HFFc6 (cell line): ENCODE measurements at places on chromosomes 5 and 9. TPM values are rescaled to one million over a fixed set of nuclear protein-coding genes. Genes with fewer than 3 reads are reported as not detected.

LSM11 gene
- total RNA-seq: 2.0 to 2.7 TPM (median 2.2 TPM) in 3 replicates

DNA sequence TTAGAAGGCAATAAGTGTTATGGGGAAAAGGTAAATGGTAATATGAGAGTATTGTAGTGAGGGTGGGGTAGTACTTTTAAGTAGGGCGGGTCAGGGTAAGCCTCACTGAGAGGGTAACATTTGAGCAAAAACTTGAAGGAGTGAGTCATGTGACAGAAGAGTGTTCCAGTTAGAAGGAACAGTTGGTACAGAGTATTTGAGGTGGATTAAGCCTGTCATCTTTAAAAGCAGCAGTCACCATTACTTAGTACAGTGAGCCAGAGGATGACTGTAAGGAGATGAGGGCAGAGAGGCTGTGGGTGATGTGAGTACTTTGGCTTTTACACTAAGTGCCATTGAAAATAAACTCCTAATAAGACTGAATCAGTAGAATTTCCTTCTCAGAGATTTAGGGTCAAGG, 54.8 kb downstream of the UBAP1 start:
- H3K27me3 ChIP-seq: no peaks in the 10 kb centered on the region; the same call in 1 of the 2 replicates
- DNase-seq: peak; percentile 38
- H3K27ac ChIP-seq: peak overlapping the region; percentile 31; the same call in 1 of the 2 replicates
- peaks cover 16% of the 10 kb centered on the region for H3K36me3 ChIP-seq
- no peak overlapping the region for H3K4me3 ChIP-seq

DNA sequence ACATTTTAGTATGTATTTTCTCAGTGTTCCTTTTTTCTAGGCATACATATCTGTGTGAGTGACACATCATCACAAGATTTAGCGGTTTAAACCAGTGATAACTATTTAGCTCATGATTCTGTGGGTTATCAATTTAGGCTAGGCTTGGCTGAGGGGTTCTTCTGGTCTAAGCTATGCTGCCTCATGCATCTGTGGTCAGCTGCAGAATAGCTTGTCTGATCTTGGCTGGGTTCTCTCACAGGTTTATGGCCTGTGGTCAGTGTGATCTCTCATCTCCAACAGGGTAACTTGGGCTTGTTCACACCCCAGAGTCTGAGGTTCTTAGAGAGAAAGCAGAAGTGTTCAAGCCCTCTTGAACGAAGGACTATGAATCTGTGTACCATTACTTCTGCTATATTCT, 363.3 kb downstream of the KDM4C start:
- H3K27me3 ChIP-seq: no peaks in the 10 kb centered on the region
- H3K4me3 ChIP-seq: no peak overlapping the region
- no peak overlapping the region for H3K27ac ChIP-seq
- H3K36me3 ChIP-seq: no peaks in the 10 kb centered on the region
- DNase-seq: no peak
- H3K4me1 ChIP-seq: peaks cover 7% of the 10 kb centered on the region

GRCh38 chr9:114317665-114318357, 5.1 kb upstream of the ORM1 start:
- DNase-seq: peak; percentile 15
- no peaks in the 10 kb centered on the region for H3K36me3 ChIP-seq
- peaks cover 6% of the 10 kb centered on the region for H3K27me3 ChIP-seq
- H3K4me1 ChIP-seq: peaks cover 12% of the 10 kb centered on the region
- H3K27ac ChIP-seq: no peak overlapping the region
- H3K4me3 ChIP-seq: no peak overlapping the region

- H3K36me3 ChIP-seq: no peaks in the 10 kb centered on the region
- peaks cover 2% of the 10 kb centered on the region for H3K27me3 ChIP-seq
- DNase-seq: no peak
- no peak overlapping the region for H3K27ac ChIP-seq
- peaks cover 46% of the 10 kb centered on the region for H3K4me1 ChIP-seq
These were observed 20.9 kb upstream of the SMC2 start for GRCh38 chr9:104073098-104073769.

DNA sequence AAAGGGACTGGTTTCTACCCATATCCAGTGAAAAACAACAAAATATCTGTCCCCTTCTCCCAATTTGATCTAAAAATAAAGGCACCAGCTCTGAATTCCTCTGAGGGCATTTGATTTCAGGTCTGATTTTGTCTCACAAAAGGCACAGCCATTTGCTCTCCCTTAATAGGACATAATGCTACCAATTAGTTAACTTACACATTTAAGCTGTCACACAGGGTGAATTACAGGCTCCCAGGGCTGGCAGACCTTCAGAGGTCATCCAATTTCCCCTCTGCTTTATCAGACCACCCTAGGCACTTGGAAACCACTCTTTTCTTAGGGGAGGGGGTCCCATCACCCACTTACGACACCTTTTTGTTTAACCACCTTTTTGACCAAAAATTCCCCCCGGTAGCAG, 319.9 kb downstream of the SPOCK1 start:
- DNase-seq: no peak
- H3K27me3 ChIP-seq: peaks cover 2% of the 10 kb centered on the region; the same call in 1 of the 2 replicates
- H3K4me3 ChIP-seq: no peak overlapping the region
- H3K4me1 ChIP-seq: no peaks in the 10 kb centered on the region

GRCh38 chr5:155974369-155974768, 352.6 kb upstream of the SGCD start:
- H3K4me3 ChIP-seq: no peak overlapping the region
- H3K4me1 ChIP-seq: no peaks in the 10 kb centered on the region
- H3K27ac ChIP-seq: no peak overlapping the region
- H3K36me3 ChIP-seq: peaks cover 5% of the 10 kb centered on the region; the same call in 1 of the 2 replicates
- H3K27me3 ChIP-seq: no peaks in the 10 kb centered on the region
- no peak for DNase-seq

GRCh38 chr5:88675708-88676636, 207.0 kb downstream of the MEF2C start:
- H3K4me1 ChIP-seq: peaks cover 19% of the 10 kb centered on the region
- H3K27ac ChIP-seq: no peak overlapping the region
- H3K36me3 ChIP-seq: no peaks in the 10 kb centered on the region
- peaks cover 81% of the 10 kb centered on the region for H3K27me3 ChIP-seq
- peak overlapping the region; percentile 84 for H3K4me3 ChIP-seq
- DNase-seq: no peak
